ENCODE measurements at places on chromosomes 6 and 20.

GRCh38 chr6:75735491-75736186 is 13.4 kb upstream of the MYO6 start:
- no peak for DNase-seq

DNA sequence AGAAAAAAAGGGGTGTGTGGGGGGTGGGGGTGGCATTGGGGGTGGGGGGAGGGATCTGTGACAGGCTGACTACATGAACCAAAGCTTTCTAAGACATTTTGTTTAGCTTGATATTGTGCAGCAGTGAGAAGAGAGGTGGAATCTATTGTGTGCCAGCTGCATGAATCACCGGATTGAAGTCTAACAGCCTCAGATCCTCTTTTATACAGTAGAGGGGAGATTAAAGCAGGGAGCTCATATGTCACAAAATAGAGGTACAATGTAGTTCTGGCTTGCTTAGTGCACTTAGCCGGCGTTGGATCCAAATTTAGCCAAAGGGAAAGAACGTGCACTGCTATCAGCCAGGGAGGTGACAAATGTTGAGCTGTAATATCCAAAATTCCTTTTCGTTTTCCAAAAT is 404.2 kb upstream of the CITED2 start:
- DNase-seq, result no peak

- no peak for DNase-seq
These were observed 818 bp upstream of the MDGA1 start for GRCh38 chr6:37698264-37699137.

- no peak for DNase-seq
These were observed 30.2 kb downstream of the RRBP1 start for GRCh38 chr20:17651760-17652388.

- DNase-seq, result no peak
These were observed 109.7 kb upstream of the FOXQ1 start for GRCh38 chr6:1202201-1202600.

DNA sequence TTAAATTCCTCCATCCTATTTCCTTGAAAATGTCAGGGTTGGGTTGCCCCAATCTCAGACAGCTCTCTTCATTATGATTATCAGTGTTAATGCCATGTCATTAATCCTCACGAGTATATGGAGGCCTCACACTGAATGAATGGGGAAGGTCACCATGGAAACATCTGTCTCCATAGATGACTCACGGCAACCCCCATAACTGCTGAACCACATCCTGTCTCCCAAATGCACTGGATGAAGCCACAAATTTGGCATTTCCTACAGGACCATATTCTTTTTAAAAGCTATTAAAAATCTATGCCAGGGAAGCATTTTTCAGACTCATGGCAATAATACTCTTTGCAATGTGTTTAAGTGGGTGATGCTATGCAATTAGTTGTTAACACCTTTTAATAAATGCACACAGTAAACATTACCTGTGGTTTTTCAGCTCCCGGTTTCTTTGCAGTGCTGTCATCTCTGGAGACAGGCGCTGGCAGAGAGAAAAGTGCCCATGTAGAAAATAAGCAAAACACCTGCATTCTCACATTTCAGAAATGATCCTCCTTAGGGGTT is 80.1 kb upstream of the PTPRK start:
- no peak for DNase-seq

DNA sequence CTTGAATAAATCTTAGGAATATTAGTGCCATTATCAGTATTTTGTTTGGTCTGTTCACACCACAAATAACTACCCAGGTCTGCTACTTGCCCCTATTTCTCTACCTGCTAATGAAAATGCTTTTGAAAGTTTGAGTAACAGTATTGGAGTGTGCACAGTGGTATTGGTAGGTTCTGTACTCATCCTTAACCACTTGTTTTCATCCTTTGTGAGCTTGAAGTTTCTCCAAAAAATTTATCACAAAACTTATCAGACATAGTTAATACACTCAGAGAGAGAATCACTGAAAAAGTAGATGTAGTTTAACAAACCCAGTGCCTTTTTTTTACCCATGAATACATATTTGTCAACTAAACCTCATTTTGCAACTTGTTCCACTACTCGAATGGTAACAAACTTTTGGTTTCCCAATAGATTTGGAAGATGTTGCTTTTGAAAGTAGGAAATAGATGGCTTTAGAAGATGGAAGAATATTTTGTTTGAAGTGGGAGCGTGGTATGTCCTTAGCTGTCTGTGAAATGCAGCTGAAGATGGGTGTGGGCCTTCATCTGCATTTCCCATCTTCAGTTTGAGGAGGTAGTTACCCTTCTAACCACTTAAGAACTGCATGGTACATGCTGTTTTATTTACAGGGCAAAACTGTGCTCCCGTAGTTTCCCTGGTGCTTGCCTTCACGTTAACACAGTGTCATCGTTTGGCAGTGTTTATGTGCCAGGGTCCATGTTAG is 9.0 kb downstream of the PTPN1 start:
- no peak for DNase-seq

- DNase-seq, result no peak
These were observed 37.2 kb upstream of the PTPN1 start for GRCh38 chr20:50472693-50473664.

GRCh38 chr6:53916804-53917463 is 122.1 kb downstream of the LRRC1 start:
- no peak for DNase-seq

- no peak for DNase-seq
These were observed 15.7 kb downstream of the AHI1 start for GRCh38 chr6:135481783-135482369.

DNA sequence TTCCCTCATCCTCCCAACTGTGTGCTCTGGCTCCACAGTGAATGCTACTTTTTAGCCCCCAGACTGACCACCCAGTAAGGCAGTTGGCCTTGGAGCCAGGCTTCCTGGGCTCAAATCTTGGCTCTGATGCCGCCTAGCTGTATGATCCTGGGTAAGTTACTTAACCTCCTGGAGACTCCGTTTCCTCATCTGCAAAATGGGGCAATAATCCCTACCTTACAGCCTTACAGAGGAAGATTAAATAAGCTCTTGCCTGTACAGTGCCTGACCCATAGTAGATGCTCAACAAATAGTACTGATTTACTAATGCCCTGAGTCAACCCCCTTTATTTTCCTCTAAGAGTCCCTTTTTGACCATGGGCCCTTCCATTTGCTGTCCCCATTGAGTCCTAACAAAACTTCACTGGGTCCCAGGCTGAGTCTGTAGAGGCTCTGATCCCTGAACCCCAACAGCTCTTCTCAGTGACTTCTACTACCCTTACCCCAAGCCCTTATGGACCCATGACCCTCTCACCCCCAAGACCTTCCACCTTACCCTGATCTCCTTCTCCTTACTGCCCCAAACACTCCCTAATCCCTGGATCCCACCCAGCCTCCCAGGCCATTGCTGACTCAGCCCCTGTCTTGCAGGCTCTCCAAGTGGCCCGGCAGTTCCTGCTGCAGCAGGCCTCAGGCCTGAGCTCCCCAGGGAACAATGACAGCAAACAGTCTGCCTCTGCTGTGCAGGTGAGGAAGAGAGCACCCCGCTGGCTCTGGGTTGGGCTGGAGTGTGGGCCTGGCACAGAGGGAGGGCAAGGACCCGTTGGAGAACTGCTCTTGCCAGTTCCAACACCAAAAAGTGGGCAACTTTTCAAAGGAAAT is 31.4 kb downstream of the FOXP4 start:
- DNase-seq, result no peak

GRCh38 chr20:10671919-10672623 is 1.7 kb downstream of the JAG1 start:
- peak; percentile 65 for DNase-seq

DNA sequence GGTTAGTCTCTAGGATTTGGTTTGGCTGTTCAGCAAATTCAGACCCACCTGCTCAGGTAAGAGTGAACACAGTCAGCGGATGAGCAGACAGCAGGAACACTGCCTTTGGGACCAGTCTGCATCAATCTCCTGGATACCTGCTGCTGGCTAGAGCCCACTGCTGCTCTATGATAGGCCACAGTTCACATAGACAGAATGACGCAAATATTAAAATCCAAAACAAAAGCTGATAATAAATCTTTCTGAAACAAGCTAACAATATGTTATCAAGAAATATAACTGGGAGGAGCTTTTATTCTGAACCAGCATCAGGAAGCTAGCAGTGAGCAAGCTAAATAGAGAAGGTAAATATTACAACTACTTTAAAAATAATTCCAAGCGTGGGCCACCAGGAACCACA is at the start of gene TAAR1:
TAAR1 (minus strand) TSS at position 101 of the 400 bp plus-strand sequence. CDS start 13,179 bp downstream, outside the sequence.
- DNase-seq, result no peak

DNA sequence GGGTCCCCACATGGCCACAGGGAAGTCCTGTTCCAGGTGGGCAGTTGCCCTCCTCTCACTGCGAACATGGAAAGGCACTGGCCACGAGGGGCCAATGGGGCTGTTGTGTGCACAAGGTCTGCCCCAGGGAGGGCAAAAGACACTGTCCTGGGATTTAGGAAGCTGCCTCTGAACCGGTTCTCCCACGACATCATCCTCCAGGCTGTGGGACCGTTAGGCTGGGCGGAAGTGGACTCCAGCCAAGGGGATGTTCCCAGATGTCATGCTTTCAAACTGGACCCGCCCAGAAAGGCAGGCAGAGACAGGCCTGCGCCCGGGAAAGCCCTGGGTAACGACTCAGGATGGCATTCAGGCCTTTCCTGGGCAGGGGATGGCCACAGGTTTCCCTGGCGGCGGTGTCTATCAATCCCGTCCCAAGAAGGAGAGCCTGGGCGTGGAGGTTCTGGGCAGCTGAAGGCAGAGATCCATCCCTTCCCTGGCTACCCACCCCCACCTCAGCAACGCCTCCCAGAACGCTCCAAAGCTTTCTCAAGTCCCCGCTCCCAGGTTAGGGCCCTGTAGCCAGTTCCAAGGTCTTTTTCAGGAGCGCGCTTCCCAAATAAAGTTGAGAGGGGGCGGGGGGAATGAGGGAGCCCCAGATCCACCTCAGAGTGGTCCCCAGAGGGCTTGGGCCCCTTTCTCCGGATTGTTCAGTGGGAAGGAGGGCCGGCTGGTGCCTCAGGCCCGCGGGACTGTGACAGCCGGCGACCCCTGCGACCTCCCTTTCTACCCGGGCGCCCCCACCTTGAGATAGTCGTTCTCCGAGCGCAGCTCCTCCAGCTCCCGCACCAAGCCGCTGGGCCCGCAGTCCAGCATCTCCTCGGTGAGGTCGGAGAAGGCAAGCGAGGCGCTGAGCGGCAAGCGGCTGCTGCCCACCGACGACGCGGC is 13.8 kb upstream of the TLDC2 start:
- no peak for DNase-seq

GRCh38 chr6:126550323-126550722 is 210.4 kb downstream of the CENPW start:
- no peak for DNase-seq

GRCh38 chr20:19317237-19318069 is 105.0 kb downstream of the SLC24A3 start:
- DNase-seq, result no peak

- DNase-seq, result no peak
These were observed 291.8 kb downstream of the BMP7 start for GRCh38 chr20:56974499-56975250.

DNA sequence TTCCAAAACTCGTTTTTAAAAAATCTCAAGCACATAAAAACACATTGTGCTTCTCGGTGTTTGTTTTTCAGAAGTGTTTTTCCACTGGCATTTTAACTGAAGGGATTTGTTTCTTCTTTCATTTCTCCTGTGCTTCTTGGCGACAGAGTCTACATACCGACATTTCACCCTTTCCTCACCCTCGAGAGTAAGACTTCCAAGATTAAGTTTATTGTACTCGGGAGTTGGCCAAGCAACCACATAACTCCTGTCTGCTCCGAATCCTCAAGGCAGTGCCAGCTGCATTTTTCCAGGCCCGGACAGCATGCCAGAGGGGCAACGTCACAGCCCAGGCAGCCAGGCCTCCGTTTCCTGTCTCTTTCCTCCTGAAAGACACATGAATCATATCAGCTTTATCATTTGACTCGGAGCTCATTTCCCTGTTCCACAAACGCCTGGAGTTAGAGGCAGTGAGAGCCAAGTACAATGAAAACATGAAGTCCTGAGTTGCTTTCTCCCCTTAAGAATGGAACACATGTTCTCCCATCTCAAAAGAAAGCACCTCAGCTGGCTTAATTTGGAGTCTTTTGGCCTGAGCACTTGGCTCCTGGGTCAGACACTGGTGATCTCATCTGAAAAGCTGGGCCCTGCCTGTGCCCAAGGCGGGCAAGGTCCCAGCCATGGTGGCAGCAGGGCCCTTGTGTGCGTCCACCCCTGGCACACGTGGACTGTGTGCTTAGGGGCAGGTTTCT is 23.2 kb upstream of the FAM50B start:
- DNase-seq, result no peak

GRCh38 chr20:51758978-51759544 is 9.1 kb downstream of the ATP9A start:
- DNase-seq, result no peak

- no peak for DNase-seq
These were observed 86.5 kb downstream of the MRPL14 start for GRCh38 chr6:44040786-44041185.

- no peak for DNase-seq
These were observed 24.0 kb downstream of the AAR2 start for GRCh38 chr20:36260316-36260715.

GRCh38 chr6:45637611-45638257 is 260.0 kb upstream of the SUPT3H start:
- no peak for DNase-seq

DNA sequence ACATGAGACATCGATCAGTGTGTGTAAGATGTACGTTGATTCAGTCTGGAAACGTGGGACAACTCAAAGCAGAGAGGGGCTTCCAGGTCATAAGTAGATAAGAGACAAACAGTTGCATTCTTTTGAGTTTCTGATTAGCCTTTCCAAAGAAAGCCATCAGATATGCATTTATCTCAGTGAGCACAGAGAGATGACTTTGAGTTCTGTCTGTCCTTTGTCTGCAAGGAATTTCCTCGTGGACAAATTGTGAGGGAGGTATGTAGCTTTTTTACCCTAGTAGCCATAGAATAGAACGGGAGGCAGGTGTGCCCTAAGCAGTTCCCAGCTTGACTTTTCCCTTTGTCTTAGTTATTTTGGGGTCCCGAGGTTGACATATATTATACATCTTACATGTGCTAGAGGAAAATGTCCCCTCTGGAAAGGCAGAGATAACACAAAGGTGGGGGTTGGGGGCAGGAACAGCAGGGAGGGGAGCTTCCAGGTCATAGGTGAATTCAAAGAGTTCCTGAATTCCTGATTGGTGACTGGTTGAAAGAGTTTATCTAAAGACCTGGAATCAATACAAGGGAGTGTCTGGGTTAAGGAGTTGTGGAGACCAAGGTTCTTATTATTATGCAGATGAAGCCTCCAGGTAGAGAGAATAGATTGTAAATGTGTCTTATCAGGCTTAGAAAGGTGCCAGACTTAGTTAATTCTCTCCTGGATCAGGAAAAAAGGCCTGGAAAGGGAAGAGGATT is 237.0 kb downstream of the NFATC2 start:
- DNase-seq, result no peak

- DNase-seq, result no peak
These were observed 20.7 kb upstream of the RBBP8NL start for GRCh38 chr20:62448038-62448437.

DNA sequence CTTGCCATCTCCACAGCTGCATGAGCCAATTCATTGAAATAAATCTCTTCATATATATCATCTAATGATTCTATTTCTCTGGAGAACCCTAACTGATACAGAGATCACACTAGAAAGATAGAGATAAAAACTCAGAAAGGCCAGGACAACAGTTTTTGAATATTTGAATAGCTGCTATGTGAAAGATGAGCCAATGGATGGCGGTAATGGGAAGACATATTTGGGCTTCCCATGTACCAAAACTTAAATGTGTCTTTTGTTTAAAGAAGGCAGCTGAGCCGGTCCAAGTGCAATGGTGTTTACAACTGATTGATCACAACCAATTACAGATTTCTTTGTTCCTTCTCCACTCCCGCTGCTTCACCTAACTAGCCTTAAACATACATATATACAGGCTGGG is 35.1 kb downstream of the SGK1 start:
- DNase-seq, result no peak

- no peak for DNase-seq
These were observed 471.2 kb downstream of the PKHD1 start for GRCh38 chr6:51616243-51616642.

All from esophagus squamous epithelium (tissue), 5 donors.